ENCODE measurements at places on chromosomes 3 and 15. TPM values are rescaled to one million over a fixed set of nuclear protein-coding genes. Genes with fewer than 3 reads are reported as not detected.

The LRRC2 gene
- total RNA-seq: 0.23 TPM

The AQP9 gene
- not detected for total RNA-seq

The GNAT1 gene
- total RNA-seq: not detected

The COPG1 gene
- 412 TPM for total RNA-seq

The TRIP4 gene
- 14.6 TPM for total RNA-seq

The SIDT1 gene
- total RNA-seq: not detected

The SERP1 gene
- total RNA-seq: 229 TPM

The ERICH6 gene
- not detected for total RNA-seq

The SPINK8 gene
- not detected for total RNA-seq

The TMEM40 gene
- total RNA-seq: not detected

The OSTN gene
- total RNA-seq: 1.8 TPM

Data from smooth muscle cell of the umbilical artery (primary cell).